ENCODE measurements at places on chromosomes 6 and 20.

DNA sequence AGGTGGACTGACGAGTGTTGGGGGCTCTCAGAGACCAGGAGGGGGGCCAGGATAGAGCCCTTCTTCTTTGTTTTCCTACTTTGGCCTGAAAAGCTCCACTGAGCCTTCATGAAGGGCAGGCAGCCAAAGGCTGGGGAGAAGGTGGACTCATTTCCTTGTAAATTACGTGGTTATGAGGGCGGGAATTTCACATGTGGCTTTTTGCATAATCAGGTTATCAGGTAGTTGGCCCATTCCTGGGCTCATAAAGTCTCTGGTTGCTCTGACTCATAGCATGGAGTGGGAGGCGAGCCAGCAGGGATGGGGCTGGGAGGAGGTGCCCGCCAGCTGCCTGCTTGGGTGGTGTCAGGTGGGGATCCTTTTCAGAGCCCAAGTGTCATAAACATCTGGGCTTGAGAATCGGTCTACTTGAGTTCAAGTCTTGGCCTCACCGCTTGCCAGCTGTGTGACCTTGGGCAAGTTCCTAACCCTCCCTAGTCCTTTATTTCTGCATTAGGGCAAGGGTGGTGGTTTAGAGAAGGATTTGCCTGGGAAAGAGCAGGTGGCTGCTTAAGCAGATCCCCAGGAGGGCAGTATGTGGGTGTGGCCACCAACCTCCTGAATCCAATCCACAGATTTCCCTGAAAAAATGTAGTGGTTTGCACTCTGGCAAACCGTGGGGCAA is 26.5 kb upstream of the RNF24 start:
- no peak for DNase-seq

GRCh38 chr20:44866703-44867335 is 18.7 kb upstream of the YWHAB start:
- no peak for DNase-seq

GRCh38 chr6:14933183-14933544 is 312.7 kb upstream of the JARID2 start:
- DNase-seq, result no peak

DNA sequence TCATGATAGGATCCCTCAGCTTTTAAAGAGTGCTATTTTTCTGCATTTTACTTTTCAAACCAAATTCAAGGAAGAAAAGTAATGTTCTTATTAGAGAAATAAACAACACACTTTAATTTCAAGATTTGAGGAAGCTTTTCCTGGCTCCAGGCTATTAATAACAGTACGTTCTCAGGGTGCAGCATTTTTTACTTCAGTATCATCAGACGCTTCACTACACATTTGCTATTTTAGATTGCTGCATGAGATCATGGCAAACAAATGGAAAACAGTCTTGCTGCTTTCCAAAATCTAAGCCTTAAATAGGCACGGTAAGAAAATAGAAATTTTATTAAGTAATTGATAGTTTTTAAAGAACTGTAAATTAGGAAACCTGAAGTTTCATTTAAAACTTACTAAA is 253.6 kb upstream of the EXOC2 start:
- DNase-seq, result no peak

DNA sequence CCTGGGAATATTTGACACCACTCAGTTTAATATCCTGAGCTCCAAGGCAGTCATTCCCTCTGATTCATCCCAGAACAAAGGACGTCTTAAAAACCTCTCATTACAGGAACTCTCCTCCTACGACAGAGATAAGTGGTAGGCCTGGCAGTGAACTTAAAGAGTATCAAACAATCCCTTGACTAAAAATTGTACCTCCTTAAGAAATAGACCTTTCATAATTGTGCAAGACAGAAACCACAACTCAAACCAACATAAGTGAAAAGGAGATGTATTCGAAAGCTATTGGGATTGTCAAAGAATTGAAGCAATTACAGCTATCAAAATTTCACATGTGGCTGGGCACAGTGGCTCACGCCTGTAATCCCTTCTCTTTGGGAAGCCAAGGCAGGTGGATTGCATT is 19.1 kb upstream of the BNIP5 start:
- DNase-seq, result no peak

GRCh38 chr6:91328241-91328640 is 741.4 kb upstream of the MAP3K7 start:
- no peak for DNase-seq

DNA sequence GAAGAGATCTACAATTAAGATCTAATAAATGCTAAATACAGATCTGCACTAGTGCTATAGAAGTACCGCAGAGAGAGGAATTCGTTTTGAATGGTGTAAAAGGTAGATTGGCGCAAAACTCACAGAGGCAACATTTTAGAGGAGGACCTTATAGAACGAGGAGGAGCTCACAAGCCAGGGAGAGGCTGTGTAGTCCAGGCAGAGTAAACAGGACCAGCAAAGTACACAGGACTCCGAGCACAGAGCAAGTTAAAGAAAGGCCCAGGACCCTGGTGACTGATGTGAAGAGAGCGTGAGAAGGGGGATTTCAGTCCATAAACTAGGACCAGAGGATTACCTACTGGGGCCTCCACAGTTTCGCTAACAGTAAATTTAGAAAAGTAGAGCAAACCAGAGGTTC is 202.3 kb downstream of the FOXC1 start:
- DNase-seq, result no peak

GRCh38 chr20:62141397-62142251 is 1.6 kb downstream of the PSMA7 start:
- peak; percentile 17 for DNase-seq

GRCh38 chr6:111890988-111891387 is 17.7 kb upstream of the FYN start:
- DNase-seq, result no peak

GRCh38 chr6:134178161-134179044 is 126.0 kb upstream of the SLC2A12 start:
- no peak for DNase-seq

GRCh38 chr20:62159839-62160238 is 16.3 kb downstream of the SS18L1 start:
- DNase-seq, result no peak

DNA sequence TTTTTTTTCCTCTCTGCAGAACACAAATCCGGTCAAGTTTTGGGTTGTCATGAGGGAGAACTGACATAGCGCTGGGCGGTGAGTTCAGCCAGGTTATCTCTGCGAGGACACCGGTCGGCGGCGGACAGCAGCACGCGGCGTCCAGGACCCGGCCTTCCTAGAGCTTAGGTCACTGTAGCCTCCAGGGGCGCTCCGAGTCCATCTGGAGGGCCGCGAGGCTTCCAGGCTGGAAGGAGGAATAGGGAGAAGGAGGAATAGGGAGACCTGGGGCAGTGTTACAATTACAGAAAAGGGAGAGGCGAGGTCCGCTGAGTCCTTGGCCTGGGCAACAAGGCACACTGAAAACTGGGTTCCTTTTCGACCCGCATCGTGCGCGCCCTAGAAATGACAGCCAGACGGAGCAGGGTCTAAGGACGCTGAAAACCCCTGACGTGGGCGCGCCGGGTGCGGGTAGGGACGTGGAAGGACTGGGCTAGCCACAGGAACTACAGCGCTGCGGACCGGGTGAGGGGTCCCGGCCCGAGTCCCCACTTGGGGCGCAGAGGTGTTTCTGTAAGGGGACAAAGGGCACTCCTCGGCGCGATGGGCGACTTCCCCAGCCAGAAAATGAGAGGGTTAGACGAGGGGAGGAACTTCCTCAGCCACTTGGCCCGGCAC is 536 bp upstream of the FNDC1 start:
- DNase-seq, result no peak

- DNase-seq, result no peak
These were observed 137.3 kb upstream of the PMEPA1 start for GRCh38 chr20:57847104-57847503.

GRCh38 chr6:51843456-51844056 is 243.9 kb downstream of the PKHD1 start:
- DNase-seq, result no peak

DNA sequence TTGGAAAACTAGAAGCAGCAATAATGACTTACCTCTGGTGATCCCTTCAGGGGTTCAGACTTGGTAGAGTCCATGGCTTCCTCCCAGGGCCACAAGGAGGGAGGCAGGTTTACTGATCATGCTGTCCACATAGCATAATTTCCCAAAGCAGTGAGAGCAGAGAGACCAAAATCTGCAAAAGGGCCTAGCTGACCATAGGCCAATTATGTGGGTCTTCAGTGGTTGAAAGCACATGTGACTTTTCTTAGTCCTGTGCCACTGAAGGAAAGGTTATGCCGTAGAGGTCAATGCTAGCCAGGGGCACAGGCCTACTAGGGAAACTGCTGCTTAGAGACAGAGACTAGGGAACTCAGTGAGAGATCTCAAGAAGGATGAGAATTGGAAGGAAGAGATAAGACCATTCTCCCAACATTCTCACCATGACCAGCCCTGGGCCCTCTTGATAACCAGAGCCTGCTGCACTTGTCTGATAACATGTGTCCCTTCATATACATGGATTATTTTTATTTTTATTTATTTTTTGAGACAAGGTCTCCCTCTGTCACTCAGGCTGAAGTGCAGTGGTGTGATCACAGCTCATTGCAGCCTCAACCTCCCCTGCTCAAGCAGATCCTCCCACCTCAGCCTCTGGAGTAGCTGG is 2.0 kb upstream of the GTPBP2 start:
- DNase-seq, result no peak

- DNase-seq, result no peak
These were observed 246.9 kb downstream of the SOX4 start for GRCh38 chr6:21840428-21840827.

DNA sequence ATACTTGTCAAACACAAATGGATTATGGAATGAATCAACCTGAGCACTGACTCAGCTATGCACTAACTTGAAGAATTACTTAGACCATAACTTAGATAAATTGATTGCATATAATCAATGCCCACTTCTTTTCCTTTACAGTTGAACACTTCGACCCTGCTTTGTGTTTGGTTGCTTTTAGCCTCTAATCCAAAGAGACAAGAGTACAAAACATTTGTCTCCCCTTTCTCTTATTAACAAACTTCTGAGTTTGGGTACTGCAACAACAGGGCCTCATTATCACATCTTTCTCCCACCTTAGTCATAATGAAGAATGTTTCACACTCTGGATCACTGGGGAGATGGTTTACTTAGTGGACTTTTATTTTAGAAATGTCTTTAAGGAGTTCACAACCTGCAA is 2.6 kb upstream of the TAAR6 start:
- DNase-seq, result no peak

- DNase-seq, result no peak
These were observed 111.9 kb downstream of the TBC1D7 start for GRCh38 chr6:13216236-13217014.

DNA sequence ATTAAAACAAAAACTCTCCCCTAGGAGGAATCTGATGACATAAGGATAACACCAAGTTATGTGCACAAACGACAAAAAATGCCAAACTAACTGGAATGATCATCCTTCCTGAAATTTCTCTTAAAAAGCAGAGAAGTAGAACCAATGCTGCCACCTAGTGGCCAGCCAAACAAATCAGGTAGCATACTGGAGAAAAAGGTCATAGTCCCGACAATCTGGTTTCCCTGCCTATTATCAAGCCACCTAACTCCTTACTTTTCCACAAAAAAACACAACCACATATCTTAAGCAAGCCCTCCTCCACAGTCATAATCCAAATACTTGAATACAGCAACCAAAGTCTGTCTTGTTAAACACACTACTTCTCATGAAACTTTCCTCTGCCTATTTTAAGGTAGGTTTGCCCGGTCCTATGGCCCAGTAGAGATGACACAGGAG is 5.3 kb downstream of the OARD1 start:
- peak; percentile 67 for DNase-seq

- no peak for DNase-seq
These were observed 1.2 kb downstream of the DUSP22 start for GRCh38 chr6:293193-294174.

GRCh38 chr6:25942561-25943147 is 12.2 kb upstream of the SLC17A2 start:
- DNase-seq, result peak; percentile 49

GRCh38 chr20:37375227-37375626 is 29.3 kb downstream of the SRC start:
- DNase-seq, result no peak

DNA sequence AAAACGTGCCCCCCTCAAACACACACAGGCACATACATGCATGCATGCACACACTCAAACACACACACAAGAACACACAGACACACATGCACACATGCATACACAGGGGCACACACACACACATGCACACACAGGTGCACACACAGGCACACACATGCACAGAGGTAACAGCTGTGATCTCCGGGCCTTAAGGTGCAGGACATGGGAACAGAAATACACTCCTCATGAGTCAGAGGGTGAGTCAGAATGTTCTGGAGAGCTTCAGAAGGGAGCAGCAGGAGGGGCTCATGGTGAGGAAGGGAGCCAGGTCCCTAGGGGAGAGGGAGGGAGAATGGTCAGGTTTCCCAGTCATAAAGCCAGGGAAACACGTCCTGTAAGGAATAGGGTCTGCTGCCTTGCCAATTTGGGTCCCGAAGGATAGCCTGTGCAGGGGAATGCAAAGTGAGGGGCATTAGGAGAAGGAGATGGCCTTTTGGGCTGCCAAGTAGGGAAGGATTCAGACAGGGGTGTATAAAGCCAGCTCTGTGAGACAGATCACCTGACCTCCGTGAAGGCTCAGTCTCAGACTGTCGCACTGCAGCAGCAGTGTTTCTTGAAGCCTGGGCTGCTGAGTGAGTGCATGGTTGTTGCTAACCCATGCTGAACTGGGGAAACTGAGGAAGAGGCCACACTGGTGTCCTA is 123.9 kb downstream of the MAFB start:
- no peak for DNase-seq
